T-helper 9 cell (primary cell): ENCODE measurements at places on chromosomes 7 and 10.

DNA sequence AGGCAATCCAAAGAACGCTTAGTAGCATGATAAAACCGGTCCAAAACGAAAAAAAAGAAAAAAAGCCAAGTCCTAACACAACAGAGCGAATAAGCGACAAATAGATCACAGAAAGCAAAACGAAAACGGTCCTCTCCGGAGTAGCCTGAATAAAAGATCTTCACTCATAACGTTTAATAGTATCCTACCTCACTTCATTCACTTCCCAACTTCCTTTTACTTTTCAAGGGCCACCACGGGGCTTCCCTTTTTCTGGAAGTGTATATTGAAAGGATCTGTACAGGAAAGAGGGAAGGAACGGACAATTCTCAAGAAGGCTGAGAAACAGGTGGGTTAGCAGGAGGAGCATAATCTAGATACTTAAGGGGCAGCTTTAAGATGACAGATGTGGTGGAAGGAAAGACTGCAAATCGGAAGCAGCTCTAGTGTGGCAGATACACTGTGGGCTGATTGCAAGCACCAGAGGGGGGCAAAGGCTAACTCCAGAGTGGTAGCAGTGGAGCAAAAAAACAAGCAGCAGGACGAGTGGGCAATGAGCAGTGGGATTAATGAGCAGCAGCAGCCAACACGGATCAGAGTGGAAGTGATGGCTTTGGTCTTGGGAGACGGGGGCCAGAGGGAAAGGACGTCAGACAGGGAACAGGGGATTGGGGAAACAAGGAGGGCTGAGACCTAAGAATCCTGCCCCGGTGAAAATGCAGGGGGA, 866 bp downstream of the CNOT4 start:
- no peak for DNase-seq

- DNase-seq: no peak
Measured at GRCh38 chr10:3978174-3978573, 193.2 kb upstream of the KLF6 start.

- no peak for DNase-seq
Measured at GRCh38 chr10:21519397-21519933, 6.0 kb downstream of the SKIDA1 start.

GRCh38 chr7:108358553-108358952, 97.7 kb downstream of the NRCAM start:
- DNase-seq: no peak

DNA sequence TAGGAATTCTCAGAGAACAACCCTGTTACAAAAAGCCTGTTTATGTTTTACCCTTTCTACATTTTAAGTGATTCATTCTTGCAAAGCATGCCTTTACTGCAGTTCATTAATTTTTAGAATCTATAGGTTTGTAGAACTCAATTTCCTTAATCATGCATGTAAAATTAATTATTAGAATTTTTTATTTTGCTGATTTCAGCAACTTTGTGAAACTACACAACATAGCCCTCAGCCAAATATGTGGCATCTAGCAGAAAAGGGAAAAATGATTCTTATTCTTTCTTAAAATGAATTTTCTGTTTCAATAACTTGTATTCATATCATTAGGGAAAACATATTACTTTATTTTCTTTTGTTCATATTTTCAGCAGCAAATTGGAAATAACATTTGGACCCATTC, 392.9 kb upstream of the PFKP start:
- DNase-seq: no peak

- DNase-seq: no peak
Measured at GRCh38 chr7:79199961-79200360, 253.5 kb downstream of the MAGI2 start.

DNA sequence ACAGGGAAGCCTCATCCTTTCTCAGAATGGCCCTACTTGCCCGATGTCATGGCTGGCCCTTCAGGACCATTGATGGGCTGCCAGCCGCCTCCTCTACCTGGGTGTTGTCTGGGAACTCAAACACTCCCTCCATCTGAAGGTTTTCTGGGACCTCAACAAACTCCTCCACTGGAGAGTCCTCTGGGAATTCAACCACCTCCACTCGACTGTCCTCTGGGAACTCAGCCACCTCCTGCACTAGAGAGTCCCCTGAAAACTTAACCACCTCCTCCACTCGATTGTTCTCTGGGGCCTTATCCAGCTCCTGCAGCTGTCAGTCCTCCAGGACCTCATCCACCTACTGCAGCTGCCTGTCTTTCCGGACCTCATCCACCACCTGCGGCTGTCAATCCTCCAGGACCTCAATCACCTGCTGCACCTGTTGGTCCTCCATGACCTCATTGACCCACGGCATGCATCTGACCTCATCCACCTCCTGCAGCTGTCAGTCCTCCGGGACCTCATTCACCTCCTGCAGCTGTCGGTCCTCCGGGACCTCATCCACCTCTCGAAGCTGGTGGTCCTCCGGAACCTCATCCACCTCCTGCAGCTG, 37.1 kb downstream of the MAT1A start:
- no peak for DNase-seq

DNA sequence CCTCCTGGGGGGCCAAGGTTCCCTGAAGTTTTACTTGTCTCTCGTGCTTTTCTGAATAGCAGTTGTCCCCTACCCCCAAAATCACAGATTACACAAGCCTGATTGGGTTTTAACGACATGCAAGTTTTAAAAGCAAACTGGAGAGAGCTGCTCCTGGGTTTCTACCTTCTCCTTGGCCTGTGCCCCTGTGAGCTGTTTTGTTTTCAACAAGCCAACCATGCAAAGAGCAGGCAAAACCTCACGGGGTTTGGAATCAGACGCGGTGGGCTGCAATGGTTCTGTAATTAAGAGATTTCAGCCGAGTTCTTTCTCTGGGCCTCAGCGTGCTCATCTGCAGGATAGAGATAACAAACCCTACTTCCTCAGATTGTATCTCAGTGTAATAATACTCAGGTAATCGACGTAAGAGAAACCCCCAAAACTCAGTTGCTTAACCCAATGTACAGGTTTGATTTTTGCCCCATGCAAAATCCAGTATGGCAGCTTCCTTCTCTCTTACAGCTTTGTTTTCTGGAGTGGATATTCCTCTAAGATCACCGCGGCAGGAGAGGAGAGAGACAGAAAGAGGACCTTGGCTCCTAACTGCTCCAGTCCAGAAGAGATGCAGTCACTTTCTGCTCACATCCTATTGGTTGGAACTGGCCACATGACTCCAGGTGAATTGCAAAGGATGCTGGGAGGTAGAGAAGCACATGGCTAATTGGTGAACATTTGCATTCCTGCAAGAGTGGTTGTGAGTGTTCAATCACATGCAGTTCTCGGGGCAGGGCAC, 42.0 kb downstream of the MYL10 start:
- DNase-seq: no peak

GRCh38 chr7:90832726-90833125, 236.6 kb downstream of the CDK14 start:
- DNase-seq: no peak

GRCh38 chr10:61793760-61794703, 107.5 kb upstream of the ARID5B start:
- DNase-seq: no peak

DNA sequence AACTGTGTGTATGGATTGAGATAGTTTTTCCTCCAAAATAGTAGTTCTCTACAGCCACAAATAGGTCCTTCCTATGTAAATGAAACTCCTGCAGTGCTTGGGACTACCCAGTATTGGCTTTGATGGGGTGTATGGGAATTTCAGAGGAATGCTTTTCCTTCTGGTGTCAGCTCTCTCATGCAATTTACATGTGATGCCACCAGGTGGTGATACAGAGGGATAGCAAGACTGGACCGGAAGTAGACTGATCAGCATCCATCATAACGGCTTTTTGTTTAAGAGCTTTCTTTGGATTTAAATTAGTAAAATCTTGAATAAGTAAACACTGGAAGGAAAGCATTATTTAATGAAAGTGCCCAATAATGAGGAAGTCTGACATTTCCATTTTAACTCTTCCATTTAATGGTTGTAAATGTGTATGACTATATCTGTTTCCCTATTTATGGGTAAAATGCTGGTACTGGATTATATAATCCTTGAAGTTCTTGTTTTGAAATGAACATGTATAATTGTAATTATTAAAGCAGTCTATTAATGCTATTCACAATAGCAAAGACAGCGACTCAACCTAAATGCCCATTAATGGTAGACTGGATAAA, 22.7 kb downstream of the DYNC1I1 start:
- no peak for DNase-seq

DNA sequence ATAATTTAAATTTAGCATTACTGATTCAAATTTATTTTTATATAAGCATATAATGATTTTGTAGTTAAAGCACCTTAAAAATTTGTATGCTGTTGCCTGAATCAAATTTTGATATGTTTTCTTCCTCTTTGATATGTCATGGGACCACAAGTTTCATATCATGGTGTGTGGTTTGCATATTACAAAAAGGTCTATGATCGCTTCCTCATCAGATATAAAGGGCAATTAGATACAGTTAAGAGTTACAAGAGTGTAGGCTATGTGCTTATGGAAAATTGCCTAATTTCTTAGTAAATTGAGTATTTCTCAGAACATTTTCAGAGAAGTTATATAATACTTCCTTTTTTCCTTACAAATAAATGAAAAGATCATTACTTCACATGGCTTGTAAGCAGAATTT, 22.2 kb downstream of the MRC1 start:
- DNase-seq: no peak

DNA sequence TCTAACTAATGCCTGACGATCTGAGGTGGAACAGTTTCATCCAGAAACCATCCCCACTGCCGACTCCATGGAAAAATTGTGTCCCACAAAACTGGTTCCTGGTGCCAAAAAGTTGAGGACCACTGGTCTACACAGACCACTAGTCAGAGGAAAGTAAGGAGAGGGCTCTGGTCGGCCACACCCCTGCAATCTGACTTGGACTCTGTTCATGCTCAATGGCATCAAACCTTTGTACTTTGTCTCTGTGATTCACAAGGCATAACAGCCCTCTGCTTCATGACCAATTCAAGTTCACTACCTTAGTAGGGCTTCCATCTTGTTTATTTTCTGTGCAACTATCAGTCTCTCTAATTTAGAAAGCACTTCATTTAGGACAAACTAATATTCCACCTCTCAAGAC, 1.8 kb downstream of the TUBAL3 start:
- DNase-seq: no peak

- DNase-seq: no peak
Measured at GRCh38 chr10:94083662-94084265, 90.0 kb downstream of the PLCE1 start.

DNA sequence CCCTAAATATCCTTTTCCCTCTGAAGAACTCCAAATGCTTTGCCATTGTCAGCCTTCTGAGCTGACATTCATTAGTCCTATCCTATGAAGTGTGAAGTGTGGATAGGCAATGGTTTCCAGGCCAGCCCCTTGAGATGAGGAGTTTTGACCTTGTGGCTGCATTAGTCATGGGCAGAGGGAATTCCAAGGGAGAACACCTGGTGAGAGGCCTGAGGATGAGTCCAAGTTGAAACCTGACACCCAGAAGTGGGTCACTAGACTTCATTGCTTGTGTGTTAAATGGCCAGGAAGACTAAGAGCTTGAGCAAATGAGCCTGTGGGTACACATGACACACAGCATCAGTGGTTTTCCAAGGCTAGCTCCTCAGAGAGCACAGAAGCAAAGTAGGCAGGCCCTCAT, 260.8 kb downstream of the SKAP2 start:
- no peak for DNase-seq

DNA sequence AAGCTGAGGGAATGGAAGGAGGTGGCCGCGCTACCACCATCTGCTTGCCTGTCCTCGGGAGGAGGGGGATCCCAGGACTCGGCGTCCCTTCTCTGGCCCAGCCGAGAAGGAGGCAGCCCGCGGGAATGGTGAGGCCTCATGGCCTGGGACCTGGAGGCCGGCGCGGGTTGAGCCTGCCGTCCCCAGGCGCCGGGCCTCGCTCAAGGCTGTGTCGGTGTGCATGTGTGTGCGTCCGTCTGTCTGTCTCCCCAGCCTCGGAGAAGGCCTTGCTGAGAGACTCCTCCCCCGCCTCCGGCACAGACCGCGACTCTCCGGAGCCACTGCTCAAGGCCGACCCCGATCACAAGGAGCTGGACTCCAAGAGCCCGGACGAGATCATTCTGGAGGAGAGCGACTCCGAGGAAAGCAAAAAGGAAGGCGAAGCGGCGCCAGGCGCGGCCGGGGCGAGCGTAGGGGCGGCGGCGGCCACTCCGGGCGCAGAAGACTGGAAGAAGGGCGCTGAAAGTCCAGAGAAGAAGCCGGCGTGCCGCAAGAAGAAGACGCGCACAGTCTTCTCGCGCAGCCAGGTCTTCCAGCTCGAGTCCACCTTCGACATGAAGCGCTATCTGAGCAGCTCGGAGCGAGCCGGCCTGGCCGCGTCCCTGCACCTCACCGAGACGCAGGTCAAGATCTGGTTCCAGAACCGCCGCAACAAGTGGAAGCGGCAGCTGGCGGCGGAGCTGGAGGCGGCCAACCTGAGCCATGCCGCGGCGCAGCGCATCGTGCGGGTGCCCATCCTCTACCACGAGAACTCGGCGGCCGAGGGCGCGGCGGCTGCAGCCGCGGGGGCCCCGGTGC, 1.3 kb downstream of the HMX3 start:
- DNase-seq: no peak

DNA sequence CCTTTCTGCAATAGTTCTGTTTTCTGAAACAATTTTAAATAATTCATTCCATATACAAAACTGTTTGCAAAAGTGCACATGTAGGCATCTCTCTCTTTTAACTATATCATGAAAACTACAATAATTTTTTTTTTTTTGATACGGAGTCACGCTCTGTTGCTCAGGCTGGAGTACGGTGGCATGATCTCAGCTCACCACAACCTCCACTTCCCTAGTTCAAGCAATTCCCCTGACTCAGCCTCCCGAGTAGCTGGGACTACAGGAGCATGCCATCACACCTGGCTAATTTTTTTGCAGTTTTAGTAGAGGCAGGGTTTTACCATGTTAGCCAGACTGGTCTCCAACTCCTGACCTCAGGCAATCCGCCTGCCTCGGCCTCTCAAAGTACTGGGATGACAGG, 44.0 kb upstream of the SEMA3A start:
- DNase-seq: no peak

- DNase-seq: no peak
Measured at GRCh38 chr10:51010977-51011376, 63.3 kb upstream of the PRKG1 start.

DNA sequence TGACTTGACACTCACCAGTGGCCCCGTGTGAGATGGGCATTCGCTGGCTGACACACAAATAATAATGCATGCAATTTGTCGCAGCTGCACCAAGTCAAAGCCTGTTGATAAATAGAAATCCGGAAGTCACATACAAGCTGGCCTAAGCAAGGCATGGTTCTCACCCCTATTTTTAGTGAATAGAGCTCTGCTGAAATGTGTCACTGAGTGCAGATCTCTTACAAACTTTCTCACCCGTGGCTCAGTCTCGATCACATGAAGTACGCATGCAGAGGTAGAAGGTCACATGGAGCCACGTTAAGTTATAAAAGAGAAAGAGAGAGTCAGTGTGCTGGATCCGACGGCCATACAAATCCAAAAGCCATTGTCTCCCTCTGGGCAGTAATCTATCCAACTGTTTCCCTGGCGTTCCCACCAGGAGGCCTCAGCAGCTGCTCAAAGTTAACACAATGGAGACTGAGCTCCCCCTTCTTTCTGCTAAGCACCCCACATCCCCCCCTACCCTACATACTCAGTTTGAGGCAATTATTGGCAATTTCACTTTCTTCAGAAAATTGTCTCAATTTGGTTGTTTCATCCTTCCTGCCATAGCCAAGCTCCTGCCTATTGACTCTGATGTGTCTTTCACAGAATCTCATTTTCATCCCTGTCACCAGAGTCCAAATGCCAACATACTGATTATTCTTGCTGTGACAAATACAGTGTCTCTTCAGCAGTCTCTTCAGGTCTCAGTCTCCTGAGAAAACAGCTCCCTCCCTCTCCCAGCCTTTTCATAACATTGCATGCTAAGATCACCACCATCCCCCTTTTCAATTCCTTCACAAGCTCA, 473.3 kb upstream of the NRP1 start:
- DNase-seq: no peak

GRCh38 chr7:135856356-135857144, 107.9 kb upstream of the FAM180A start:
- DNase-seq: no peak
